ENCODE measurements at places on chromosomes 13 and 19.

DNA sequence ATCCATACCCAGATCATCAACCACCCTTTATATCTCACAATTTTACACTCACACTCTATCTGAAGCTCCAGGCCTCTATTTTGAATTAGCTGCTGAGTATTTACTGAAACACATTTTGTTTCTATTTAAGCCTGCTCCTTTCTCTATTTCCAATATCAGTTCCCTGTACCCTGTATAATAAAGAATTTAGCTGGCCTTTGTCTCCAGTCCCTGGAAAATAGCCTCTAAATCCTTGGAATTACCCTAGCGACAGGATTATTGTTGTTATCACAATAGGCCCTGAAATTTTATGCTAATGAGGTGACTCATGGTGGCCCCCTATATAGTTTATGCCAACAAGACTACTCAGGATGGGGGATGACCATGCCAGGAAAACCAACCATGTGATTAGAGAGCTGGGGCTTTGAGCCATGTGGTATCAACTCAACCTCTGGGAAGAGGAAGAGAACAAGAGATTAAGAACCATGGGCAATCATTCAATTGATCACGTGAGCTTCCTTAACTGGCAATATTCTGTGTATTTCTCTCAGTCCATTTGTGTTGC lies 72.7 kb downstream of the KATNAL1 start:
- DNase-seq = no peak

DNA sequence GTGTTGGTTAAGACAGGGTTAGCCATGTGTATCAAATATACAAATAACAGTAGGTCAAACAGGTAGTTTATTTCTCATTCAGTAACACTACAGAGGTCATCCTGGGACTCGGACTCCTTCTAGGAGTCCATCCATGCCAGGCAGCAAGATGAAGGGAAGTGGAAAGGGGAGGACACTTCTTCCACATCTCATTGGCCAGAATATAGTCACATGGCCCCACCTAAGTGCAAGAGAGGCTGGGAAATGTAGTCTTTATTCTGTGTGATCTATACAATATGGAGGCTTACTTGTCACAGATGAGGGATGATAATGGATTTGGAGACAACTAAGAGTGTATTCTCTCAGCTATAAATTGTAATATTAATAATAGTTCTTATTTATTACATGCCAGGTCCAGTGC lies 31.1 kb downstream of the RDH8 start:
- DNase-seq = no peak

DNA sequence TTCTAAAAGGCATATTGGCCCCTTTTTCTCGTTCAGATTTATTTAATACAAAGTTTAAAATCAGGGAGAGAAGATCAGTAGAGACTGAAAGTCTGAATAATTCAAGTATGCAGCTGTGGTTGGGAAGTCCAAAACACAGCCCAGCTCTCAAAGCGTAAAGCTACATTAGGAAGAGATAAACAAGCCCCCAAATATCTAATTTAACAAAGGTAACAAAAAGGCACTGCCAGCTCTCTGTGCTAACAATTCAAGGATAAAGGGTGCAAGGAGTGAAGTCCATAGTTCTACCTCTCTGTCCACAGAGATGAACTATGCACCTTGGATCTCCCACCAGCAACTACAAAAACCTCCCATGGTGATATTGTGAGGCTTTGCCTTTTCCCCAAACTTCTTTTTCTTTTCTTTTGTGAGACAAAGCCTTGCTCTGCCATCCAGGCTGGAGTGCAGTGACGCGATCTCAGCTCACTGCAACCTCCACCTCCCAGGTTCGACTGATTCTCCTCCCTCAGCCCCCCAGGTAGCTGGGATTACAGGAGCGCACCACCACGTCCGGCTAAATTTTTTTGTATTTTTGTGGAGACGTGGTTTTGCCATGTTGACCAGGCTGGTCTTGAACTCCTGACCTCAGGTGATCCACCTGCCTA lies 104.4 kb downstream of the LHFPL6 start:
- DNase-seq = no peak

DNA sequence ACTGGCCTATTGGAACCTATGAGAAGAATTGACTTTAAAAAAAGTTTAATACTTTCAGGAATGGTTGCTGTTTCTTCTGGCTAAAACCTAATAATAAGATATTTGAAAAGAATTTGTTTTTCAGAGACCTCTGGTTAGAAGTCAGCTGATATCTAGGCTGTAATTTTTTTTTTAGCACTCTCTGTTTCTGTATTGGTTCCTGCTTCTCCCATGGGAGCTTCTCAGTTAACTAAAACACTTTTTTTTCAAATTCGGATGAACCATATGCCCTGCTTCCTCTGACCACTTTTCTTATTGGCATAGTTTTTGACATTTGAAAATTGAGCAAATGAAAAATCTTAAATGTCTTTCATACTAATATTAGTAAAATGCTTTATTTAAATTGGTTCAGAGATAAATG lies 163.5 kb upstream of the SLC10A2 start:
- no peak for DNase-seq

DNA sequence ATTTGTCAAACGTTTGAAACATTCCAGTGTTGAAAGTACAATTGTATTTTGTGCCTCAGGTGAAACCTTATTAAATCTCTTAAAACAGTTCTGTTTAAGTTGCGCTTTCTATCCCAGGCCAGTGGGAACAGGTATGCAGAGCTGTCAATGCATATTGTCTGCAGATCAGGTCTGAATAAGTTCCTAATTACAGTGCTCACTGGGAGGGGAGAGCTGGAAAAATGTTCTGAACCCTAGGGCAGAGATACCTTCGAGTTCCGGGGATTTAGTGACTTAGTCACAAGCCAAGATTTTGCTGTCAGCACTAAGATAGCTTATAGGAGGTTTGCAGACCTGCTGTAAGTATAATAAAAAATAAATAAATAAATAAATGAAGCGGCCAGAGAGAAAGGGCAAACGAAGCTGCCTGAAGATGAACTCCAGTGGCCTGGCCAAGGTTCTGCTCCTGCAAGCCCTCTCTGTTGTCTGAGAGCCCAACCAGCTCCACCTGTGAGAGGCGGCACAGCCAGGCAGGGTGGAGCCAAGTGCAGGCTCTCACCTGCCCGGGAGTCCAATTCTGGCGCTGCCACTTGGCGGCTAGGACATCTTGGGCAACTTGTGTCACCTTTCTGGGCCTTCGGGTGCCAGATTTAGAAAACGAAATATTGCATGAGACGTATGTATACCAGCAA lies 97.9 kb upstream of the SLC7A1 start:
- DNase-seq = no peak
